Sigmoid colon (tissue), 7 donors: ENCODE measurements at places on chromosomes 3 and 15. TPM values are rescaled to one million over a fixed set of nuclear protein-coding genes. Genes with fewer than 3 reads are reported as not detected.

The HGD gene
- total RNA-seq = not detected

The BMF gene
- 14.3 TPM for total RNA-seq

The PLSCR2 gene
- not detected for total RNA-seq

The SLC6A20 gene
- total RNA-seq = 0.16 TPM

The GLDN gene
- total RNA-seq = 1.5 TPM

The CD96 gene
- total RNA-seq = not detected

The CPLX3 gene
- not detected for total RNA-seq

The DLEC1 gene
- total RNA-seq = 0.41 TPM

- no peak for DNase-seq
- H3K27ac ChIP-seq = no peak overlapping the region
- H3K4me1 ChIP-seq = no peaks in the 10 kb centered on the region
- H3K4me3 ChIP-seq = no peak overlapping the region
- no peaks in the 10 kb centered on the region for H3K27me3 ChIP-seq
- no peaks in the 10 kb centered on the region for H3K36me3 ChIP-seq
Observed at GRCh38 chr15:39205506-39206371, 375.1 kb upstream of the THBS1 start.

GRCh38 chr3:111577798-111578685 lies 17.1 kb downstream of the ZBED2 start:
- no peaks in the 10 kb centered on the region for H3K4me1 ChIP-seq
- no peak for DNase-seq
- no peaks in the 10 kb centered on the region for H3K27me3 ChIP-seq
- no peak overlapping the region for H3K27ac ChIP-seq

GRCh38 chr3:61664105-61664482 lies 102.7 kb downstream of the PTPRG start:
- H3K4me1 ChIP-seq = peaks cover 34% of the 10 kb centered on the region
- H3K36me3 ChIP-seq = no peaks in the 10 kb centered on the region
- H3K4me3 ChIP-seq = no peak overlapping the region
- no peak for DNase-seq

DNA sequence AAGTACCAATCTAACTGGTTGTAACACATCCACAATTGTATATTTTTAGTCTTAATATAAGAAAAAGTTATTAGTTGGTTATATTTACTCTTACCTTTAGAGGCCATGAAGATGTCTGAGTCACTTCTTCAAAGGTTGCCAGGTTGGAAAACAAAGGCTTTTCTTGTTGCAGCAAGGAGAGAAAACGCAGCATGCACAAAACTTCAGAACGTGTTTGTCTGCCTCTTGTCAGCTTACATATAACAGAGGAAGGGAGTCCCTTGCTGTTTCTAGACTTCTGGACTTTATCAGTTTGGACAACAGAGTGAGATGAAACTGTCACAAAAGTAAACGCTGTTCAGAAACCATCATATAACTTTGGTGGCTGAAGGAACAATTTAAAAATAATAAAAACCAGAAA lies at the start of gene PLSCR5:
Gene PLSCR5, minus strand, starts transcription at position 241 of the 400 bp plus-strand sequence. Its CDS starts 134 bp downstream, at position 107.
- no peak for DNase-seq
- no peaks in the 10 kb centered on the region for H3K4me1 ChIP-seq
- H3K36me3 ChIP-seq = no peaks in the 10 kb centered on the region
- no peak within 1 kb of the TSS for H3K4me3 ChIP-seq
- H3K27me3 ChIP-seq = no peaks in the 10 kb centered on the region

- H3K4me1 ChIP-seq = no peaks in the 10 kb centered on the region
- H3K27ac ChIP-seq = no peak overlapping the region
- H3K36me3 ChIP-seq = peaks cover 80% of the 10 kb centered on the region
- no peak overlapping the region for H3K4me3 ChIP-seq
Observed at GRCh38 chr3:15015456-15015855, 49.7 kb downstream of the MRPS25 start.

GRCh38 chr15:67002368-67002767 lies 63.0 kb upstream of the SMAD3 start:
- no peaks in the 10 kb centered on the region for H3K27me3 ChIP-seq
- no peak overlapping the region for H3K4me3 ChIP-seq

GRCh38 chr3:195548987-195549386 lies 5.9 kb upstream of the PPP1R2 start:
- H3K36me3 ChIP-seq = no peaks in the 10 kb centered on the region
- peaks cover 23% of the 10 kb centered on the region for H3K4me1 ChIP-seq
- DNase-seq = no peak
- no peaks in the 10 kb centered on the region for H3K27me3 ChIP-seq
- no peak overlapping the region for H3K27ac ChIP-seq
- H3K4me3 ChIP-seq = no peak overlapping the region

- H3K27me3 ChIP-seq = no peaks in the 10 kb centered on the region
- H3K4me3 ChIP-seq = no peak overlapping the region
- H3K27ac ChIP-seq = no peak overlapping the region
- no peaks in the 10 kb centered on the region for H3K4me1 ChIP-seq
- no peak for DNase-seq
Observed at GRCh38 chr15:47246317-47246716, 471.0 kb upstream of the SEMA6D start.

DNA sequence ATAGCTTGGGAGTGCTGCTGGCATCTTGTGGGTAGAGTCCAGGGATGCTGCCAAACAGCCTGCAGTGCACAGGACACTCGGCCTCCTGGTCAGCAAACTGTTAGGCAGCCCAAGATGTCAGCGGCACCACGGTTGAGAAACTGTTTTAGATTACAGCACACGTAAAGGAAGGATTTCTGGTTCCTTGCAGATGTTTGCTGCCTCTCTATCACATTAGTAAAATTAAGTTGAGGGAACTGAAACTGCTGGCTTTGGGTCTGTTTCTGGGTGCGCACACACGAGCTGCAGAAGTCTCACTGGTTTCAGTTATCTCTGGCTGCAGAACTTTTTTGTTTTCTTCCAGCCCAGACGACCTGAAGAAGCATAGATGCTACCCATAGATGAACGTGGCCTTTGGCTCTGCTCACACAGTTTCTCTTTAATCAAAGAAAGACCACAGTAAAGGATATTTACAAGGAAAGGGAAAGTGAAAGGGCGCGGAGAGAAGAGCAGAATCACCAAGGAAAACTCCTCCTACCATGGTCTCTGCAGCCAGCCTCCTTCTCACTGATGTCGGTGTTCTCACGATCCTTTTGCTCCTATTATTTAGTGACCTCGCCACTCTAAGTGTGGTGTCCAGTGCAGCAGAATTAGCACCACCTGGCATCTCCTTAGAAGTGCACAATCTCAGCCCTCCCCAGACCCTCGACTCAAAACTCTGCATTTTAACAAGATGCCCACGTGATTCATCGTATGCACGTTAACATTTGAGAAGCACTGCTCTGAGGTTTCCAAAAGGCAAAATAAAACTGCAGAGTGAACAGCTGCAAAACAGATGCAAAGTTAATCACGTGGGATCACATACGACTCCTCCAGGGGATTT lies 50.6 kb upstream of the AKAP13 start:
- no peaks in the 10 kb centered on the region for H3K36me3 ChIP-seq
- no peaks in the 10 kb centered on the region for H3K27me3 ChIP-seq
- H3K4me1 ChIP-seq = no peaks in the 10 kb centered on the region
- H3K4me3 ChIP-seq = peak overlapping the region; percentile 47

DNA sequence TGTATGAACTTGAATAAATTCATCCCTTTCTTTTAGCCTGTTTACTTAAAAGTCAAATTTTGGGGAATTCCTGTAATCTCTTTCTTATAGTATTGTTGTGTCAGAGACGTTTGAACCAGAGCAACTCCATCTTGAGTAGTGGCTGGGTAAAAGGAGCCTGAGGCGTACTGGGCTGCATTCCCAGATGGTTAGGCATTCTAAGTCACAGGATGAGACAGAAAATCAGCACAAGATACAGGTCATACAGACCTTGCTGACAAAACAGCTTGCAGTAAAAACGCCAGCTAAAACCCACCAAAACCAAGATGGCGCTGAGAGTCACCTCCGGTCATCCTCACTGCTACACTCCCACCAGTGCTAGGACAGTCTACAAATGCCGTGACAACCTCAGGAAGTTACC lies 94.5 kb downstream of the P3H2 start:
- peak overlapping the region; percentile 67 for H3K27ac ChIP-seq
- DNase-seq = no peak
- H3K27me3 ChIP-seq = no peaks in the 10 kb centered on the region
- peak overlapping the region; percentile 1 for H3K4me3 ChIP-seq

GRCh38 chr3:108488631-108489030 lies 21.8 kb downstream of the MYH15 start:
- no peak for DNase-seq
- no peak overlapping the region for H3K4me3 ChIP-seq
- no peaks in the 10 kb centered on the region for H3K4me1 ChIP-seq
- H3K27me3 ChIP-seq = no peaks in the 10 kb centered on the region

GRCh38 chr3:183296944-183297343 lies 43.9 kb downstream of the B3GNT5 start:
- no peak overlapping the region for H3K27ac ChIP-seq
- H3K27me3 ChIP-seq = no peaks in the 10 kb centered on the region
- H3K4me1 ChIP-seq = no peaks in the 10 kb centered on the region
- DNase-seq = no peak
- H3K4me3 ChIP-seq = no peak overlapping the region
- H3K36me3 ChIP-seq = no peaks in the 10 kb centered on the region

DNA sequence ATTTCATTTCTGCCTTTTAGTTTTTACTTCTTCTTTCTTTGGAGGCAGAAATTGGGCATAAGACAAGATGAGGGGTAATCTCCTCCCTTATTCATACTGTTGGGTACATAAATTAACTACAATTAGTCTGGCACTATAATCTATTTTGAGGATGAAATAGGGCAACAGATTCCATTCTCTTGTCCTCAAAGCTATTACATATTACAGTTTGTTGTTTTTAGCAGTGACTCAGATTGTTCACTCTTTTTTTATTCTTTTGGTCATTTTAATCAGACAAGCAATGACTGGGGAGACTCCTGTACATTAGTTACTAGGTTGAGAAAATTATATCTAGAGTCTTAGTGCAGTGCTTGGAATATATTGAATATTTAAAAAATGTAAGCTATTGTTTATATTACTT lies 556.0 kb downstream of the OTOL1 start:
- H3K4me3 ChIP-seq = no peak overlapping the region
- DNase-seq = no peak
- no peaks in the 10 kb centered on the region for H3K4me1 ChIP-seq
- H3K27ac ChIP-seq = no peak overlapping the region
- no peaks in the 10 kb centered on the region for H3K36me3 ChIP-seq

GRCh38 chr3:23869977-23870662 lies 46.7 kb downstream of the NKIRAS1 start:
- H3K4me1 ChIP-seq = peaks cover 32% of the 10 kb centered on the region
- no peaks in the 10 kb centered on the region for H3K27me3 ChIP-seq
- DNase-seq = no peak
- no peak overlapping the region for H3K4me3 ChIP-seq
- H3K36me3 ChIP-seq = no peaks in the 10 kb centered on the region

GRCh38 chr3:155425396-155425795 lies 131.9 kb upstream of the STRIT1 start:
- H3K27ac ChIP-seq = no peak overlapping the region
- no peaks in the 10 kb centered on the region for H3K4me1 ChIP-seq
- no peaks in the 10 kb centered on the region for H3K36me3 ChIP-seq
- DNase-seq = no peak

DNA sequence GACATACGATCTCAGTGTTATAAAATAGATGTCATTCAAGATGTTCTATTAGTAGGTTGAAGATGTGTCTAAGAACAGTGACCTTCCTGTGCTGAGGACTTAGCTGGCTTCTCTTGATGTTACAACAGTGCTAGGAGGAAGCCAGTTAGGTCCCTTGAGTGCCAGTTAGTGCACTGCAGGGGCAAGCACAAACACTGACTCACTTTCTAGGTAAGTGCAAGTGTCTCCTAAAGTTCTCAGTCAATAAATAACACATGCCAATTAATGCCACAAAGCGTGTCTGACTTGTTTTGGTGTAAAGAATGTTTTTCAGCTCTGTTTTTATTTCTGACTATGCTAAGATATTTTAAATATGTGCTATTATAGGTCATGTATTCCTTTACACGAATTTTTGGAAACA lies 211.8 kb downstream of the NAALADL2 start:
- no peak overlapping the region for H3K27ac ChIP-seq
- no peaks in the 10 kb centered on the region for H3K36me3 ChIP-seq
- no peaks in the 10 kb centered on the region for H3K4me1 ChIP-seq
- no peak for DNase-seq
- no peak overlapping the region for H3K4me3 ChIP-seq

GRCh38 chr3:143089965-143090364 lies 29.6 kb upstream of the CHST2 start:
- H3K4me3 ChIP-seq = no peak overlapping the region
- no peaks in the 10 kb centered on the region for H3K36me3 ChIP-seq
- H3K27me3 ChIP-seq = no peaks in the 10 kb centered on the region
- no peak overlapping the region for H3K27ac ChIP-seq
- H3K4me1 ChIP-seq = no peaks in the 10 kb centered on the region

DNA sequence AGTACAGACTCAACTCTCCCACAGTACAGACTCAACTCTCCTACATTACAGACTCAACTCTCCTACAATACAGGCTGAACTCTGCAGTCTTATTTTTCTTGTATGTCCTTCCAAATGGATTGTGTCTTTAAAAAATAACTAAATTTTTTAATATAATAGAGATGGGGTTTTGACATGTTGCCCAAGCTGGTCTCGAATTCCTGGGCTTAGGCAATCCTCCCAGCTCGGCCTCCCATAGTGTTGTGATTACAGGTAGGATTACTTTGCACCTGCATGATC lies 31.2 kb upstream of the UBXN7 start:
- H3K27ac ChIP-seq = no peak overlapping the region
- DNase-seq = no peak
- H3K4me3 ChIP-seq = no peak overlapping the region
- H3K4me1 ChIP-seq = no peaks in the 10 kb centered on the region
- H3K36me3 ChIP-seq = no peaks in the 10 kb centered on the region

DNA sequence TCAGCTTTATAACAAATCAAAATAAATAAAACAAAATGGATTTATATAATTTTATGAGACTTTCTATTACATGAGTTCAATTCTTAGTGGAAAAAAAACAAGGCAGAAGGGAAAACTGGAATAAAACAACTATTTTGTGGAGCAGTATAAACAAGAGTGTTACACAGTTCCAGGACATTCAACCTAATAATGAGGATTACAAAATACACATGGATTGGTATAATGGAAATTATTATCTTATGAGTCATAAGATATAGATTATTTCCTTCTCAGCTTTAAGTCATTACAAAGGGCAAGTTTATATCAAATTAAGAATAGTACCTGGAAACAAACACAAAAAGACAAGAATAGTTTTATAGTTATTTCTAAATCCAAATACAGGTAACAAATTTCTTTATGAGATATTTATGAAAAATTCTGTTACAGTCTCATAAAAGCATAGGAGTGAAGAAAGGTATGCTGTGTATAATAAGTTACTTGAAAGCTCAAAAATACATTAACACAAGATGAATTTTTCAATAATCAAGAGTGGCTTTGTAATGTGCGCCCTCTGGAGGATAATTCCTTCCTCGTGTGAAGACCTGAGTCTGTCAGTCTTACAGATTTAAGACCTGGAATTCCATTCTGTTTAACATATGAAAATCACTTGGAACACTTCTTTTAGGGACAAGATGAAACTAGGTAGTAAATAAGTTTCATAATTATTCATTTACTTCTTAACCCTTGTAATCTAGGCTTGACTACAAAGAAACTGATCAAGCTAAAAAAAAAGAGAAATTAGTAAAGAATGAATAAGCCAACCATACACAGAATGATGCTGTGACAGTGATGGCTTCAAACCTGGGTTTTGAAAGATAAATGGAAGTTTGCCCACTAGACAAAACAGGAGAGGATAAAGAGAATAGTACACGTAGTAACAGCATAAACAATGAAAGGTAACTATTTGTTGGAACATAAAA lies 9.5 kb downstream of the COPS2 start:
- H3K27ac ChIP-seq = no peak overlapping the region
- H3K4me1 ChIP-seq = peaks cover 54% of the 10 kb centered on the region
- H3K36me3 ChIP-seq = peaks cover 42% of the 10 kb centered on the region
- H3K4me3 ChIP-seq = no peak overlapping the region
- no peaks in the 10 kb centered on the region for H3K27me3 ChIP-seq

- H3K4me1 ChIP-seq = no peaks in the 10 kb centered on the region
- H3K36me3 ChIP-seq = no peaks in the 10 kb centered on the region
- no peaks in the 10 kb centered on the region for H3K27me3 ChIP-seq
- no peak overlapping the region for H3K27ac ChIP-seq
- DNase-seq = no peak
Observed at GRCh38 chr15:57436166-57436565, 59.9 kb downstream of the CGNL1 start.
